ENCODE measurements at places on chromosomes 12 and 14.

DNA sequence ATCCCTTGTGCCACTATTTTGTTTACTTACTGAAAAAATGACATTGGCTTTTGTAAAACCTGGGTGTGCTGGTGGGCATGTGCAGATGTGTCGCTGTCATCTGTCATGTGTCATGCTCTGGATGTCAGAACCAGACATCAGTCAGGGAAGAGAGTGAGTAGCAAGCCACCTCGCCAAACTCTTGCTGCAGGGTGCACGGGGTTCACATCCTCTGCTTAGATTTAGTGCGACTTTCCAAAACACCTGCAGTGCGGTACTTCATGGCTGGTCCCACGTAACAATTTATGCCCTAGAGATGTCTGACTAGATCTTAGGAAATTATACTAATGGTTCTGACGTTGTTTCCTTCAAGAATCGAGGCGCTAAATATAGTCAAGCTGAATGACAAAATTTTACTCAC, 106.7 kb downstream of the CRADD start:
- no peak for DNase-seq

- DNase-seq = no peak
Measured at GRCh38 chr14:63656194-63656593, 14.5 kb upstream of the WDR89 start.

DNA sequence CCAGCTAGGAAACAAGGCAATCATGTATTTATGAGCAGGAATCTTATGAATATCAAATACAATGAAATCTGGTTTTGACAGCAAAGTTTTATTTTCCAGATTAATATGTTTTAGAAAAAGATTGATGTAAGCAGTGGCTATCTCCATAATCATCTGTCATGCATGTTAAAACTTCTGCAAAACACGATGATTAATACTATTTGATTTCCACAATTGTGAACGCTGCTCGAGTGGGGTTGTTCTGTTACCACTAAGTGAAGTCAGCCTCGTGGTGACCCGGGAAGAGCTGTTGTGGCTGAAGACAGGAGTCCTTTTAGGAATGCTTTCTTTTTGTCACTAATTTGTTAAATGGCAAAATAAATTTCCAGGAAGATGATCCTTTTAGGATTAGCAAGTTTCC, 9.4 kb downstream of the CFAP251 start:
- no peak for DNase-seq

DNA sequence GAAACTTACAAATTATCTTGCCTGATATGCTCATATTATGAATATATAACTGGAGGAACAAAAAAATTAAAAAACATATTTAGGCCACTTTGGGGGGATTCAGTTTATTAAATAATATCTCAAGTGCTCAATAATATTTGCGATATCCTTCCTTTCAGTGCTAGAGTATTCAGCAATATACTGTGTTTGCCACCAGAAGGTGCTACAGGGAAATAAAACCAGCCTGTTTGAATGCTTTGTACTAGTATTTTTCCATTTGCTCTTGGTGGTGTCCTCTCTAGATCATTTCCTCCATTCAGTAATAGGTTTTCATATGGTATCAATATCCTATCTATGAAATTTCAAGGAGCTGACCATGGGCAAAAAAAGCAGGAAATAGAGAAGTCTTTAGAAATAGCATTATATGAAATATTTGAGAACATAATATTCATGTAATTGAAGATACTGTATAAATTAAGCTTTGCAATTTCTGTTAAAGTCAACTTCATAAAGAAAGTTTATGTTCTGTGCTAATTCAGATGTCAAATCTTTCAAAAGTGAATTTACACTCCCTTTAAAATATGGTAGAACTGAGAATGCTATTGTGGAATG, 106.2 kb upstream of the NAV3 start:
- DNase-seq = no peak

DNA sequence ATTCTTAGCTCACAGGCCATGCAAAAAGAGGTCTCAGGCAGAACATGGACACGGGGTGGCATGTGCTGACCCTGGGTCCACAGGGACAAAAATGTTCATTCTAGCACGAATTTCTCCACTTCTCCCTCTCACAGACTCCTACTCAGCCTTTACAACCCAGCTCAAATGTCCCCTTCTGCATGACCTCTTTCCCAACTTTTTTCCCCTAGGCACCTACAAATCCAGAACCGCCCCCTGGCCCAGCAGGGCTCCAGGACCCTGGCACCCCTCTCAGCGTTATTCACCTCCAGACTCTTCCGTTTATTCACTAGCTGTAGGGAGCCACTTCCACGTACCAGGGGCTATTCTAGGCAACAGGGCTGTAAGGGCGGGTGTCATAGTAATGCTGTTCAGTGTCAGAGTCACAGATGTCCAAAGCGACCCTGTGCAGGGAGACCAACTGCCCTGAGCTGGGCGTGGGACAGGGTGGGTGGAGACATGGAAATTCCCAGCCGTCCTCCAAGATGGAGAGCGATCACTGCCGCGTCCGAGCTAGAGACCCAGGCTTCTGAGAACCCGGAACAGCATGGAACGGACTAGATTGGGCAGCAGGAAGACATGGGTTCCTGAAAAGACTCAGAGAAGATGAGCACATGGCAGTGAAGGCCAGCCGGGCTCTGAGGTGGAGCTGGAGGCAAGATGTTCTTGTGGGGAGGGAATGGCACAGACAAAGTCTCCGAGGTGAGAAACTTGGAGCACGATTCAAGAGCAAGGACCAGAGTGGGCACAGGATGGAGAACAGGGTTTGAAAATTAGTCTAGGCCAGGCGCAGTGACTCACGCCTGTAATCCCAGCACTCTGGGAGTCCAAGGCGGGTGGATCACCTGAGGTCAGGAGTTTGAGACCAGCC, 274.9 kb upstream of the RTL1 start:
- DNase-seq = no peak
